ENCODE measurements at places on chromosomes 16 and 17.

DNA sequence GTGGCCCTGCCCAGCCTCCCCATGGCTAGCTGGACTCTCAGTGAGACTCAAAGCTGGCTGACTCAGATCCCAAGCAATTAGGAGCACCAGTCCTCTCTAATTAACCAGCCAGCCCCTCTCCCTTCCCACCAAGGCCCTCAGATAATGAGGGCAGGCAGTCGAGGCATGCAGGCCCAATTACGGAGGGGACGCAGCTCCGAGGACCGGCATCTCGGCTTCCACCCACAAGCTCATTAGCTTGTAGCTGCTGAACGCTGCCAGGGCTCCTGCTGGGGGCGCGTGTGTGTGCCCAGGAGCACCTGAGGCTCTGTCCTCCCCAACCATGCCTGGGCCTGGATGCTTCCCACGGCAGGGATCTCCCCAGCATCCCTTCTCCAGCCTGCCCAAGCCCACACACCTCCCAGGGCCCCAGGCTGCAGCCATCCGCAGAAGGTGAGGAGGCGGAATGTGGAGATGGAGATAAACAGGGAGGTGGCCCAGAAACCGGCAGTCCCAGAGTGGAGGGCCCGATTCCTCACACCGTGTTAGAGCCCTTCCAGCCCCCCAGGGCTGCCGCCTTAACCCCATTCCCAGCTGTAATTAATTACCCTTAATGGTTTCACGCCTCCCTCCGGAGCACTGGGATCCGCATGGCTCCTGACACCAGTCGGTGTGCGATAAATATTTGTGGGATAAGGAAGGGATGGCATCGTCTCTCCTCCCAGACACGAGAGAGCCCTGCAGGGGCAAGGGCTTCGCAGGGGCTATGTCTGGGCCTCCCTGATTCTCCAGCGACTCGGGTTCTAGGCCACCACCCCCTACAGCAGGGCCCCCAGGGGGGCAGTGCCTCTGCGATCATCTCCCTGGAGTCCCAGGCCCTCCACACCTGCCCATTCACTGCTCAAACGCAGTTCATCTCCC lies 42.2 kb downstream of the RPH3AL start:
- DNase-seq = no peak

GRCh38 chr16:75415169-75415905 lies 18.0 kb downstream of the CFDP1 start:
- no peak for DNase-seq

DNA sequence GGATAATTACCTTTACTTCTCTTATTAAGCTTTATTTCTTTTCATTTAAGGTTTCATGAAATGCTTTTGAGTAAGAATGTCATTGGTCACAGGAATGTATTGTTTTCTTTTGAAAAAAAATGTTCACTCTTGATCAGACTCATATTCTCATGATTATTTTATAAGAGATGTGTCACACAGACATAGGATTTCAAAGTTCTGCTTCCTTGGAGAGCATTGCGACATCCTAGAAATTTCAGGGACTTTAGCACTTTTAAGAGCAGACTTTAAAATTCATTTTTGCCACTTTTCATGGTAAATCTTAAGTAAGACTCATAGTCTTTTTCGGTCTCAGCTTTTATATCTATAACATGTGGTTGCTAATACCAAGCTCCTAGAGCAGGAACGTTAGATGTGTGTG lies 314.7 kb downstream of the CDH8 start:
- no peak for DNase-seq

DNA sequence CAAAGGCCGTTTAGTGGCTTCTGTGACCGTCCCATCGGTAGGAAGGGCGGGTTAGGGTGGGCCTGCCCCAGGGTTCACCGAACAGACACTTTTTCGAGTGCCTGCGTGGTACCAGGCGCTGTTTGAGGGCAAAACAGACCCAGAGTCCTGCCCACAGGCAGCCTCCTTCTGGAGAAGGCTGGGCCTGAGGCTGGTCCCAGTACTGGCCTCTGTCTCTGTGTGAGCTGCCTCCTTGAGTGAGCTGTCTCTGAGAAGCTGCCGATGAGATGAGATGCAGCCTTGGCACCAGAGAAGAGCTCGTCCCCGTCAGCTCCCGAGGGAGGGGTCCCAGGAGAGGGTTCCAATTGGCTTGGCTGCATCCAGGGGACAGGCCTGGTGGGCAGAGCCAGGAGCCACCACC lies 53.1 kb downstream of the NKD1 start:
- no peak for DNase-seq

GRCh38 chr16:89357055-89357816 lies 133.1 kb downstream of the ANKRD11 start:
- DNase-seq = no peak

All from activated naive CD4-positive, alpha-beta T cell (primary cell).